ENCODE measurements at places on chromosomes 6 and 20.

DNA sequence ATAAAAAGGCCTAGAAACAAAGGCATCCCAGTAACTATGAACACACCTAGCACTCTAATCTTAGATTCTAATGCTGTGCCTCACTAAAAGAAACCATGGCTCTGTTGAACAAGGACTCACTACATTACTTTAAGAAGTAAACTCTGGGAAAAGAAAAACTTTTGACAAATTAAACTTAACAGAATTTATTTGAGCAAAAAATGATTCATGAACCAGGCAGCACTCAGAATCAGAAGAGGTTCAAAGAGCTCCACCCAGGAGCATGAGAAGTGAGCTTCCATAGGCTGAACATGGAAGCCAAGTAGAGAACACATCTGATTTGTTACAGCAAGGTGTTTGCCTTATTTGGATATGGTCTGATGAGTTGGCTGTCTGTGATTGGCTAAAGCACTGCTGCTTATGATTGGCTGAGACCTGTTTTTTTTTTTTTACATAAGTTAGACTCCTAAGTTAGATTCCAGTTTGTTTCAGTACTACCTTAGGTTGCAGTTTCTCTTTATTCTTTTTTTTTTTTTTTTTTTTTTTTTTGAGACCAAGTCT lies 343.6 kb upstream of the SASH1 start:
- DNase-seq: no peak

DNA sequence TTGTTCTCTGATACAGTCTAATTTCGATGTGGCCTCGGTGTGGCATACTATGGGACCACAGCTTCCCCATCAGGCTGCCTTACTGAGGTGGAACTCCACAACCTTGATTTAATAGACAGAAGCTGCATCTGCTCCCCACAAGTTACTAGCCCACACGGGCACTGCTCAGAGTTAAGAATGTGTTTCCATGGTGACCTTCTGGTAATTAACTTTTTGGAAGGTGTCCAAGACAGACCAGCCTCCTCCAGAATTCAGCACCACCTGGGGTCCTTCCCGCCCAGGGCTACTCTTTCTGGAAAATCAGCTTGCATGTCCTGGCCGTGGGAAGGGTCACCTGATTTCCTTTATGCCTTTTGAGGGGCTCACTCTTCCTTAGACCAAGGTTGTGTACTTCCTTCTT lies 48.7 kb upstream of the CDH4 start:
- no peak for DNase-seq

DNA sequence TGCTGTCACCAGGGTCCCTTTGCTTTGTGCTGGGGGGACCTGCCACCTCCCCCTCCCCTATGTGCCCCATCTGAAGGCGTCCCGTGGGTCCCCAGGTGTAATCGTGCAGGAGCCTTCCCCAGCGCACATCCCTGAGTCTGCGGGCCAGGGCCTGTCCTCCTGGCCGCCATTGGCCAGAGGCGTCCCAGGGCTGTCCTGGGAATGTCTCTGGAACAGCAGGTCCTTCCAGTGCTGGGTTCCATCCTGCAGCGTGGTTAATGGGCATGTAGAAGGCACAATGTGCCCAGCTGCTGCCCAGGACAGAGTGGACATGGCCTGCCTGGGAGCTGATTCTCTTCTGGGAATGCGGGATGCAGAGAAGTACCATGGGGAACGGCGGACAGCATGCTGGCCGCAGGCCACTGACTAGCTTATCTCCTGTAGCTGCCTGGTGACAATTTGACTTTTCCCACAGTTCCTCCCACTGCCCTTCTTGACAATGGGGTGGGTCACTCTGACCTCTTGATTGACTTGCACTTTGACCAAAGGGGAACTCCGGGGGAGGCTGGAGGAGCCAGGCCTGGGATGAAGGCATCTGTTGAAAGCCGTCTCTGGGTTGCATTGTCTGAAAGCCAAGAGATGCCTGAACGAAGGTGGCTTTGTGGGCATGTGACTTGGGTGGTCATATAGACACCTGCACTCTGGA lies 64.0 kb downstream of the CTCFL start:
- no peak for DNase-seq

GRCh38 chr6:44390158-44390683 lies 2.7 kb downstream of the CDC5L start:
- no peak for DNase-seq

GRCh38 chr6:25930532-25931410 lies at the start of gene SLC17A2:
Gene SLC17A2, minus strand, starts transcription at chr6:25930691. Its CDS starts 4,895 bp downstream, at chr6:25925796.
- DNase-seq: no peak

DNA sequence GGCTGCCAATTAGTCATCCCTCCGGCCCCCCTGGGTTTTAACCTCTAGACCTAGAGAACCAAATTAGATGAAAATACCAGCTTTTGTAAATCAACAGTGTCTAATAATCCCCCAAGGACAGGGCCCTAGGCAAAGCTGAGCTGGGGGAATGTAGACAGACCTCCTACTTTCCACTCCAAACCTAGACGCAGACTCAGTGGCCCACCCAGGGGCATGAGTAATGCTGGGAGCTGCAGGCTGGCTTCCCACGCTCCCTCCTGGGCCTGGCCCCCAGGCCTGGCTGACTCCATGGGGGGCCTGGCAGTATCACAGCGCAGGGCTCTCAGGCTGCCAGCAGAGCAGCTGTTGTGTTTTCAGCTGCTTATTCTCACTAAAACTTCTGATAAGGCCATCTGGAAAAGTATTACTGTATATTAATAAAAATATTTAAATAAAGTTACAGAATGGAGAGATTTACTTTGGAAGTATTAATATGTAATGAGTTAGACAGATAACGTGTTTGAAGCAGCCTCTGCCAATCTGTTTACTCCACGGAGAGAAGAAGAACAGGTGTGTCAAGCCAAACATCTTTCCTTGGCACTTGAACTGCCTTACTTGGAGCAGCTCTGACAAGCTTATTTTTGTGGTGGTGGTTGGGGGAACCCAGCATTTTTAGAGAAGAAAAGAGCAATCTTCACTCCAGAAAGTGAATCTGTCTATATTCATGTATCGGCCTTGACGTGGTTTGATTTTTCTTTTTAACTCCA lies 144.0 kb upstream of the AGPAT4 start:
- DNase-seq: no peak

DNA sequence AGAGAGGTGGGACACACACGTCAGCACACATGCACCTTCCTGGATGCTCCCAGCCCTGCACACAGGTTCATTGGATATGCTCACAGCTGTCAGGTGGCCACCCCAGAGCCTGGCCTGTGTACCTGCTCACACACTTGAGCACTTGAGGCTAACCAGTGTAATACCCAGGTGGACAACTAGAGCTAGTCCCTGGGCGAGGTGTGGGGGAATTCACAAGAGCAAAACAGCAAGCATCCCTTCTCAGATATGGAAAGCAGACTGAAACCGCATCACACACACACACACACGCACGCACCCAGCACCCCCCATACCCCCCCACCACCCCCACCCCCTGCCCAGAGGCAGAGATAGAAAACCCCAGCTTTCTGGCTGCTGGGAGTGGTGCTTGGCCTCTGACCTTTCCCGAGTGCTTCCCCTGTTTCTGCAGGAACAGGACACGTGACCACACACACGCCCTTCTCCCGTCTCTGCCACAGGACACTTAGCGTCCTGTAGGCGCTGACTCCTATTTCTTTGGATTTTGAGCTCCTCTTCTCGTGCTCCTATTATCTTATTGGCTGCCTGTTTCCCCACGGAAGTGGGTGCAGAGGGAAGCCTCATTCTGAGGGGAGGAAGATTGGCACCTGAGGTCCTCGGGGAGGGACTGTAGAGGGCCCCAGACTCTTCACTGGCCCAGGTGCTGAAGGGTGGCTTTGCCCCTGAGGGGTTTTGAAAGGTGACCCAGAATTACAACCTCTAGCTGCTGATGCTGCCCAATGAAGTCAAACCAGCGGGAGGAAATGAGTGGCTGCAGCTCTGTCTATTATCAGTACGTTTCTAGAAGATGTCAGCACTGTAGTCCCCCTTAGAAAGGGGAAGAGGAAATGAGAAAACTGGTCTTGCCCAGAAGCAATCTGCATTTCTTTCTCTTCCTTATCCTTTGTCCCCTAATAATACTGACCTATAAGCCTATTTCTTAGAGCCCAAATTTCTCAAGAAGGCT lies 65.8 kb downstream of the SYTL3 start:
- no peak for DNase-seq

GRCh38 chr6:33757906-33758305 lies 11.2 kb upstream of the IP6K3 start:
- DNase-seq: no peak

DNA sequence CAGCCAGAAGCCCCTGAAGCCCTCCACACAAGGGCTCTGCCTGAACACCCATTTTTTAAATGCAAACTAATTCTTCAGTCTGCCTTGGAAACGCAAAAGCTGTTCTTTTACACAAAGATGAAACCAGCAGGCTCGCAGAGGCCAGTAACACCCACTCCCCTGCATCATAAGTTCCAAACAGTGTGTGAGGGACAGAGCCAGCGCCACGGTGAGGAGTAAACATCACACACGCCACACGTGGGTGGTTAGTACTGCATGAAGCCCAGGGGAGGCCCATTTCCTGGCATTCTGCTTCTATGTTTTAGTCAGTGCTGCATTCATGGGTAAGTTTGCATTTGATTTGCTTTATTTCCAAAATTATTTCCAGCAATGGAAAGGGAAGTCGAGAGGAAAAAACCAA lies 217.7 kb upstream of the RIN2 start:
- no peak for DNase-seq

DNA sequence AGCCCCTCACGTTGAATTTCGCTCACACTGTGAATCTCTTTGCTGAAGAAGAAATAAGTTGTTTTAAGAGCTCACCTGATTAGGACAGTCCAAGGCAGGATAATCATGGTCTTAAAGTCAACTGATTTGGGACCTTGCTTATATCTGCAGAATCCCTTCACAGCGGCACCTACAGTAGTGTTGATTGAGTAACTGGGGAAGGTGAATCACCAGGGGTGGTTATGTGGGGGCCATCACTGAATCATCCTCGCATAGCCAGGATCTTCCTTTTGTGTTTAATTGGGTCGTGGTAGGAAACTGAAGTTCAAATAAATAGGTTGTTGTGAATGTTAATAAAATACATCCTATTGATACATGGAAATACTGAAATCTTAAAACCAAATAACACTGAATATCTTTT lies 20.2 kb upstream of the MICA start:
- DNase-seq: no peak

DNA sequence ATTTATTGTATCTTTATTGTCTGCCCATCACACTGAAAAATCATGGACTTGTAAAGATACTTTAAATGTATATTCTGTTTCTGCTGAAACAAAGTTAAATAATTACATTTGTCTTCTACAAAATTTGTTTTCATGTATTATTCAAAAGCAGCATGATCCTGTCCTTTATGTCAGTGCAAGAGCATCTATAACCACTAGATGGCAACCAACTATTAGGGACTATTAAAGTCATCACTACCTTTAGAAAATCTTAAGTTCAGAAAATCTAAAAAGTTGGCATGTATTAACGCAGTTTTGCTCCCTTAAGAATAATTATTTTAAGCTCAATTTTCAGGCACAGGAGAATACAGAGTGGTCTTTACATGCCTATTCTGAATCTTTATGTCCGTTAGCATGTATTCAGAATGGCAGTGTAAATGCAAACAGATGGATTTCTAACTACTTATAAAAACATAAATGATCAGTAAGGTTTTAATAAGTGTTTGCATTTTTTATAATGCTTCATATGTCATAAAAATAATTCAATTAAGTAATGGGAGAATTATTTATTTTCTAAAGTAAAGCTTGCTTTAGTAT lies 17.8 kb downstream of the TMEM30A start:
- no peak for DNase-seq

- no peak for DNase-seq
These were observed 61.6 kb upstream of the RNF146 start for GRCh38 chr6:127205036-127205435.

DNA sequence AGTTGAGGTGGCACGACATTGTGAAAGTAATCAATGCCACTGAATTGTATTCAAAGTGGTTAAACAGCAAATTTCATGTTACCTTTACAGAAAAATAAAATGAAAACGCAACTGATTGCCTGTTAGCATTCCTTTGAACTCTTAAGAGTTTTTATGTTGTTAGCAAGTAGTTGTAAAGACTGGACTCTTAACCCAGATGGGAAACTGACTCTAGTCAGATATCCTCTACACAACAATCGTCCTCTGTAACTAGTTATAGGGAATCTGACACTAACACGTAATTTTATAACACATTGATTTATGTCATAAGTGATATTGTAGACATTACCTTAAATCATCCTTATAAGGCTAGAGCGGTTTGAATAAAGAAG lies 3.0 kb upstream of the FBXO9 start:
- DNase-seq: no peak

DNA sequence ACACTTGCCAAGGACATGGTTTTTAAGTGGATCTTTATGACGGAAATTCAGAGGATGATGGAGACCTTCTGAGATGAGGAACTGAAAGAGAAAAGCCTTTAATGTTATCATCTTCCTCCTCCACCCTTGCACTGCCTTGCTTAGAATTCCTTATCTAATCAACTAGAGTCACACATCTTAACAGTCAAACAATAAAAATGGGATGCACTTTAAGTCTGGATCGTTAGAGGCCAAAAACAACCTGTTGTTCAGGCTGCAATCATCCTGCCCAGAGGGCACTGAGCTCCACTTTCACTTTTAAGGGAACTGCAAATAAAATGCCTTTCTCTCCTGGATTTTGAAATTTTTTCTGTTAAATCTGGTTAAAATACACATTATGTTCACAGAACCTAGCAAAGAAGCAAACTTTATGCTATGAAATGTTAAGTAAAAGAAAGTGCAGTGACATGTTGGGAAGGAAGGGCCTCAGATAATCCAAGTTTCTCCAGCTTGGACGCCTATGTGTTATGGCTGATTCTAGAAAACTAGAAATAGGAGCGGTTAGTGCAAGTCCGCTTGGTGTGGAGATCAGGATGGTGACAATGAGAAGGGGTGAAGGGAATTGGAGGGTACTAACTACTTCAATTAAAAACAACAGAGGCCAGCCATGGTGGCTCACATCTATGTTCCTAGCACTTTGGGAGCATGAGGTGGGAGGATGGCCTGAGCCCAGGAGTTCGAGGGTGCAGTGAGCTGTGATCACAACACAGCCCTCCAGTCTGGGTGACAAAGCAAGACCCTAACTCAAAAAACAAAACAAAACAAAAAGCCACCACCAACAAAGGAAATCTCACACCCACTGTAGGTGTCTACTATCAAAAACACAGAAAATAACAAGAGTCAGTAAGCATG lies 66.4 kb upstream of the KIF13A start:
- no peak for DNase-seq

- no peak for DNase-seq
These were observed 680.9 kb downstream of the MAFB start for GRCh38 chr20:40008177-40008576.

GRCh38 chr20:61520893-61521460 lies 268.9 kb downstream of the CDH4 start:
- DNase-seq: no peak

Data from activated naive CD4-positive, alpha-beta T cell (primary cell).